ENCODE measurements at places on chromosomes 7 and 10.

DNA sequence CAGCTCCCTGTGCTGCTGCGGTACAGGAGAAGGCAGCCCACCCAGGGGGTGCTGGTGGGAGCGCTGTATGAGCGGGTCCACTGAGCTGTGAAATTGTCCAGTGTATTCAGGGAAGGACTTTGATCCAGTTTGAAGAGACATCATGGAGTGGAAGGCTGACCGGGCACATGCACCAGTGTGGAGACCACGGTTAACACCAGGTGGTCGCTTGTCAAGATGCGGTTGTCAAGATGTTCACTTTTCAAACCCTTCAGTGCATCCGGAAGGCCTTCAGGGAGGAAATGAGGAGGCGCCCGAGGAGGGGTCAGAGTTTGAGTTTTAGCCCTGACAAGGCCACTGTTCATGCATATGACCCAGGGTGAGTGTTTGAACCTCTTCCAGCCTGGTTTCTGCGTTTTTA lies 6.1 kb downstream of the DOCK1 start:
- DNase-seq = no peak

- no peak for DNase-seq
These were observed 104.4 kb upstream of the FAM3C start for GRCh38 chr7:121500360-121501058.

GRCh38 chr10:31031205-31031557 lies 484 bp downstream of the ZNF438 start:
- DNase-seq = no peak

GRCh38 chr7:25860275-25861163 lies 291.5 kb upstream of the NFE2L3 start:
- no peak for DNase-seq

- DNase-seq = no peak
These were observed 15.4 kb downstream of the STAM start for GRCh38 chr10:17659365-17659764.

DNA sequence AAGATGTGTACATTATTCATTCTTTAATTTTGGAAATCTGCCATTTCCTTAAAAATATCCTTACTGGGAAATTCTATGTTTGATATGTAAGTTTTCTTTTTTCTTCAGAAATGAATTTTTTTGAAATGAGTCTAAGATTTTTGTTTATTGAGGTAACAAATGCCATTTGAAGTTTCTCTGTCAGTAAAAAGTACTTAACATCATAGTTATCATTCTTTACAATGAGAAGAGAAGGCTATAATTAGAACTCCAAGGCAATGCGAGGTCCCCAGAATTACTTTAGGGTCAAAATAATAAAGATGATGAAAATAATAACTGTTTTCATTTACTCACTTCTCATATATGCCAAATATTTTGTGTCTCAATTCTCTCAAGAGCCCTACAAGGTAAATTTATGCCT lies 37.0 kb upstream of the RHOBTB1 start:
- DNase-seq = no peak

- no peak for DNase-seq
These were observed 159.7 kb upstream of the VWC2 start for GRCh38 chr7:49613759-49614158.

DNA sequence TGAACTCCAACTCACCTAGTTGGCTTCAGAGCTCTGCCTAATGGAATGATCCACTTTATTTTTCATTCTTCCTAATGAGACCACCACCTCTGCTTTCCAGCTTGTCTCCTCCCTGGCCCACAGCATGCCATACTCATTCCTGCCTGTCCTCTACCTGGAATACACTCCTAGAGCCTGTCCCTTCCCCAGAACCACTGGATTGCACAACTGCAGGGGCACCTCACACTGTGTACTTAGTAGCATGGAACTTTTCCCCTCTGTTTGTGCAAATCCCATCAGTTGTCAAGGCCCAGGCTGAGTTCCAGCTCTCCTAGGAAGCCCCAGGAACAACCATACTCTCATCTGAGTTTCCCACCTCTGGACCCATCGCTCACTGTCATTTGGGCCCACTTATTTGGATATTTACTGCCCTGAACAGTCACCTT lies 15.6 kb downstream of the ALDH18A1 start:
- no peak for DNase-seq

GRCh38 chr10:123970207-123970926 lies 78.8 kb upstream of the CPXM2 start:
- DNase-seq = no peak

- no peak for DNase-seq
These were observed 11.6 kb downstream of the PDLIM1 start for GRCh38 chr10:95279042-95279820.

GRCh38 chr10:86522510-86522855 lies 891 bp upstream of the WAPL start:
- no peak for DNase-seq

DNA sequence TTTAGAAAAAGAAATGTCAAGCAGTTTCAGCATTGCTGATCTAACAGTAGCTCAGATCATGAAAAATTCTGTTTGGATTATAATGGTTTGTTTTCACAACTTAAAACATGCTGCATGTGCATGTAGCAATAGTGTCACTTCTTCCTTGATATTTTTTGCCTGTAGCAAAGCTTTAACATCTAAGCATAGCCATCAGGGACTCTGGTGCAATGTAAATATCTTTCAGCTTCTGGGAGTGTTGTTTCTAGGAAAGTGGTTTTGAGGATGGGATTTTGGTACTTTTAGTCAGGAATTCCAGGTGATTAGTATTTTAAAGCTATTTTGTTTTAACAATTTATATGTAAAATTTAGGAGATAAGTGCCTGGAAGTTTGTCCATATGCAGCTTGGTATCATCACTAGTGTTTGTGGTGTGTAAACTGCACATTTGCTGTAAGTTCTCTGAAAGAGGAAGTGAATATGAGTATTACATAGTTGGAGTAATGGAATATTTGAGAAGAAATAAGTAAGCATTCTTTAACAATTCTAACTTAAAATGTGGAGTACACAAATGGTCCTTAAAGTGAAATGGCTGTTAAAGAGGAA lies 1.9 kb downstream of the RSBN1L start:
- no peak for DNase-seq

DNA sequence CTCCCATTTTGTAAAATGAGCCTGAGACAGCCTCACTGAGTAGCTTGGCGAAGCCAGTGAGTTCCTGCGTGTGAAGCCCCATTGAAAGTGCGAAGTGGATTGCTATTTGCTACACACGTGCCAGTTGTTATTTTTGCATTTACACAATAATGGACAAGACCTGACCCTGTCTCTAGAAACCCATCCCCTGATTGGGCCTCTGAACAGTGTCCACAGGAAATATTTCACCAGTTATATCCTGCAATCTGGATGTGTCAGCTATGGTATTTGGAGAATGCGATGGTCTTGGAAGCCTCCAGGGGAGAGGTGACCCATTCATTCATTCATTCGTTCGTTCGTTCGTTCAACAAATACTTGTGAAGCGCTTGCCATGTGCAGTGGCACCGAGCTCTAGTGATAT lies 37.1 kb downstream of the COL13A1 start:
- DNase-seq = no peak

GRCh38 chr7:139557857-139558581 lies 34.5 kb downstream of the CLEC2L start:
- no peak for DNase-seq

- DNase-seq = no peak
These were observed 47.4 kb downstream of the SGMS1 start for GRCh38 chr10:50576245-50576815.

DNA sequence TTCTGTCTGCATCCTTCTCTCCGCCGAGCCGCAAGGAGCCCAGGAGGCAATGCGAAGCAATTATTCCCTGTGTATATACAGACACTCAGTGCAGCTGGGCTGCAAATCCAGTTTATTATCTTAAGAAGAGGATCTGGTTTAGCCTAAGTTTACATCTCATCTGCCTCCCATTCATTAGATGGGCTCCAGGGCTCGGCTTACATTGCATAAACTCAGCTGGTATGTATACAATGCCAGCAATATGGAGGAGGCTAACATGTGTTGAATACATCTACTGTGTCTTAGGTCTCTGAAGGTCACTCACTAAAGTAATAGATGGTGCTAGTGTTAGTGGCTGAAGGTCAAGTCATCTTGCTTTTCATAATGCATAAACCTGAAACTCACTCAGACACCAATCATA lies 996.8 kb downstream of the KCNMA1 start:
- no peak for DNase-seq

GRCh38 chr7:48959676-48960075 lies 35.3 kb downstream of the CDC14C start:
- no peak for DNase-seq

DNA sequence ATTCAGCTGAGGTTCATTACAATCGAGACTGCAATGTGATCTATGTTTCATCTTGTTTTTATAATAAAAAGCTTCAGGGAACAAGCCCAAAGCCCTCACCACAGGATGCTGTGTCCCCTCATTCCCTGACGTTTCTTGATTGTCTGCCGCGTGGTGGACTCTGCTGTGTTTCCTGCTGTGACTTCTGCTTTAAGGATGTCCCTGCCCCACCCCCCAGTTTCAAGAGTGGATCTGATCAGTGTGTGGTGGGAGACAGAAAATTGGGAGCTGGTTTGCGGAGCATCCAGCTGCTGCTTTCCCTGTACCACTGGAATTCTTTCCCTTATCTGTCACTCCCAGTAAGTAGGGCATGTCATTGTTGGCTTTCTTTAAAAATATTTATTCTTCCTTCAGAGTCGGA lies 86.2 kb downstream of the CREM start:
- DNase-seq = no peak

DNA sequence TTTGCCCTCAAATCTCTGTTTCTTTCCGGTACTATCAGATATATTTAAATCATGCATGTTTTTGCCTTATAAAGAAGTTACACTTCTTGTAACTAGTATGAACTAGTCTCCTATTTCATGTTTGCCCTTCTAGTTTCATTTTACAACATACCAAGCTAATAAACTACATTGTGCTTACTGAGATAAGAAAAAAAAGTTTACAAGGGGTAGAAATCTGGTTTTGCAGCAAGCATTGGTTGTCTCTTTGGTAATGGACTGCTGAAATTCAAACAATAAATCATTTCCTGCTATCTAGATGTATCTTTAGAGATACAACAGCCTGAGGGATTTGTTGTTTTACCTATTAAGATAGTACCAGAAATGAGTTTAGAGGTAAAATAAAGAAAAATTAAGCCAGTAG lies 18.8 kb downstream of the PTTG1IP2 start:
- no peak for DNase-seq

DNA sequence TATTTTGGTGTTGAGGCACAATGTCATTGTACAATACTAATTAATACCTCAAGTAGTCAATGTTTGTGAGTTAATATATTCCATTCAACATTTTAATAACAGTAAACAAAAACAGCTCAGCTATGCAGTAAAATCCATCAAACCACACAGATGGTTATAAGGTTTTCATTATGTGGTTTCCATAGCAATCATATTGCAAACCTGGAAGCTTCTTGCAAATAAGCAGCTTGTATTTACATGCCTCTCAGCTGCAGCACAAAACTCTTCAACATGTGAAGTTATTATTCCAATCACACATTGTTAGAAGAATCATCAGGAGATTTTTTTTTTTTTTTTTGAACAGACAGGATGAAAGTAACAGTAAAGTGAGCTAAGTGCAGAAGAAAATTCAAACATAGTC lies 170.2 kb downstream of the SKAP2 start:
- DNase-seq = no peak

GRCh38 chr7:66142996-66143395 lies 28.3 kb downstream of the CRCP start:
- no peak for DNase-seq

DNA sequence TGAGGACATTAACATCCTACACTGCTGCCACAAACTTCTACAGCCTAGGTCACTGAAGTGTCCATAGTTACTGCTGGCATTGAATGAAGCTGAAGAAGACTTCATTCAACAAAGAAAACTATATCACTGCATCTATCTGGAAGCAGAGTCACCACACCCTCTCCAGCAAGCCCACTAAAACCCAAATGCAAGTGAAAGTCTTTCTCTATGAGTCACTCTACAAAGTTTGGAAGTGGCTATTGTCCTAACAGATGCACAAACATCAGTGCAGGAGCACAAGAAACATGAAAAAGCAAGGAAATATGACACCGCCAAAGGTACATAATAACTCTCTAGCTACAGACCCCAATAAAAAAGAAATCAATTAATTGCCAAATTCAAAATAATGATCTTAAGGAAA lies 43.5 kb upstream of the CAMK2B start:
- no peak for DNase-seq

GRCh38 chr10:21217107-21217506 lies 308.4 kb downstream of the SKIDA1 start:
- no peak for DNase-seq
